ENCODE measurements at places on chromosomes 12 and 14. TPM values are rescaled to one million over a fixed set of nuclear protein-coding genes. Genes with fewer than 3 reads are reported as not detected.

NPAS3 gene
- total RNA-seq: 2.4 TPM

SOAT2 gene
- not detected for total RNA-seq

MYF6 gene
- total RNA-seq: not detected

TMEM63C gene
- total RNA-seq: 0.11 TPM

CHURC1 gene
- total RNA-seq: 53.1 TPM

DLK1 gene
- 0.86 TPM for total RNA-seq

SERPINA12 gene
- total RNA-seq: not detected

CNIH1 gene
- 127 TPM for total RNA-seq

BAG5 gene
- total RNA-seq: 22.4 TPM

C14orf180 gene
- not detected for total RNA-seq

SLC38A4 gene
- total RNA-seq: 11.4 TPM

PPFIA2 gene
- 0.67 TPM for total RNA-seq

KRT74 gene
- total RNA-seq: not detected

AACS gene
- total RNA-seq: 21.8 TPM

GRCh38 chr12:47725893-47726292 is 603 bp upstream of the ENDOU start:
- no peaks in the 10 kb centered on the region for H3K36me3 ChIP-seq
- no peak overlapping the region for H3K4me3 ChIP-seq
- no peaks in the 10 kb centered on the region for H3K27me3 ChIP-seq
- no peak for DNase-seq

DNA sequence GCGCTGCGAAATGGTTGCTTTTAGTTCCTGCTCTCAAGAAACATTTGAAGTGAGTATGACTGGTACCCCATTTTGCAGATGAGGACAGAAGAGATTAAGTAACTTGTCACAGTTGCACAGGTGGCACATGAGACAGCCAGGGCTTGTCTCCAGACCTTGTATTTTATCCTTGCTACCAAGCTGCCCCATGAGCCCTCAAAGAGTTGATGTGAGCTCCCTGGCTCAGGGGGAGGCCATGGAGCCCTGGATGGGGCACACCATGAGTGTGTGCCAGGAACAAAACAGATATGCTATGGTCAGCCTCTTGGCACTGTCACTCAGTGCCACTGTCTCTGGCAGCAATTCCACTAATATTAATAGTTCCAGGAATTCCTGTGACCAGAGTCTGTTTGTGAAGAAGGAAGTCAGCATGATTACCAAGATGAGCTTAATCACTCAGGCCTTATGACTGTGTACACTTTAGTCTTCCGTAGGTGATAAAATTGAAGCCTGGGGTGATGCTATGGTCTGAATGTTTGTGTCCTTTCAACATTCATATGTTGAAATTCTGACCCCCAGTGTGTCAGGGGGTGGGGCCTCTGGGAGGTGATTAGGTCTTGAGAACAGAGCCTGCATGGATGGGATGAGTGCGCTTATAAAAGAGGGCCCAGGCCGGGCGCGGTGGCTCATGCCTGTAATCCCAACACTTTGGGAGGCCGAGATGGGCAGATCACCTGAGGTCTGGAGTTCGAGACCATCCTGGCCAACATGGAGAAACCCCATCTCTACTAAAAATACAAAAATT is 806.8 kb downstream of the AACS start:
- no peaks in the 10 kb centered on the region for H3K4me1 ChIP-seq
- H3K27ac ChIP-seq: no peak overlapping the region
- no peak for DNase-seq
- no peaks in the 10 kb centered on the region for H3K36me3 ChIP-seq
- H3K27me3 ChIP-seq: no peaks in the 10 kb centered on the region

DNA sequence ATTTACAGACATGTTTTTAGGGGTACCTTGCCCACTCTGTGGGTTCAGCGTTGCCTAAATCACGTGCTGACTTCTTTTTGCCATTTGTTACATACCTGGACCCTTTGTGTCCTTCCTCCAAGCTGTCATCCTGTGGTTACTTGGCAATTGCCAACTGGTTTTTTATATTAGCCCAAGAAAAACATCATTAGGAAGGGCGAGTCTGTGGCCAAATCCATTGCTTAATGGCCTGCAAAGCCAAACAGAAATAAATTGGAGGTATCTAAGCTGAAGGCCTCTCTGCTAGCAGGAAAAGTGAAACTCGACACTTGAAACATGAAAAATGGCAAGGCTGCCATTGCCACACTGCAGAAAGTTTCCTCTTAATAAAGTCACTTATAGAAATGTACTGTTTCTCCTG is 190.4 kb downstream of the NUAK1 start:
- no peak overlapping the region for H3K4me3 ChIP-seq
- H3K36me3 ChIP-seq: no peaks in the 10 kb centered on the region
- H3K4me1 ChIP-seq: no peaks in the 10 kb centered on the region
- no peaks in the 10 kb centered on the region for H3K27me3 ChIP-seq

DNA sequence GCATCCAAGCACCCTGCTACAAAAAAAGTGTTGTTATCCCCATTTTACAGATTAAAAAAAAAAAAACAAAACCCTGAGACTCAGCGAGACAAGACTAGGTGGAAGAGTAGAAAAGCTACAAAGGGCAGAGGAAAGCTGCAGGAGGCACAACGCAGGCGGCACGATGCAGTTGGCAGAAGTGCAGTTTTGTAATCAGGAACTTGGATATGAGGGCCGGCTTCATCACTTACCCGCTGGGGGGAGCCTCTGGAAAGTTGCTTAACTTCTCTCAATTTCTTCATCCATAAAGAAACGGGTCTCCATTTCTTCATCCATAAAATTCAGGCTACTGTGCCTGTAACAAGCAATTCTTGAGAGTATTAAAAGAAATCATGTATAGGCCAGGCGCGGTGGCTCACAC is 33.1 kb upstream of the CCDC60 start:
- H3K27me3 ChIP-seq: no peaks in the 10 kb centered on the region
- H3K4me3 ChIP-seq: no peak overlapping the region
- H3K4me1 ChIP-seq: no peaks in the 10 kb centered on the region
- H3K36me3 ChIP-seq: no peaks in the 10 kb centered on the region

GRCh38 chr12:107402041-107403022 is 283.3 kb upstream of the PWP1 start:
- no peaks in the 10 kb centered on the region for H3K36me3 ChIP-seq
- H3K4me3 ChIP-seq: no peak overlapping the region
- no peak for DNase-seq
- no peaks in the 10 kb centered on the region for H3K4me1 ChIP-seq

GRCh38 chr14:50260072-50260471 is 28.7 kb upstream of the SOS2 start:
- H3K27ac ChIP-seq: no peak overlapping the region
- DNase-seq: no peak
- no peaks in the 10 kb centered on the region for H3K36me3 ChIP-seq
- peaks cover 5% of the 10 kb centered on the region for H3K4me1 ChIP-seq
- no peaks in the 10 kb centered on the region for H3K27me3 ChIP-seq

- no peak overlapping the region for H3K27ac ChIP-seq
- H3K36me3 ChIP-seq: peaks cover 2% of the 10 kb centered on the region
- DNase-seq: no peak
- no peaks in the 10 kb centered on the region for H3K27me3 ChIP-seq
- no peak overlapping the region for H3K4me3 ChIP-seq
These were observed 49.5 kb downstream of the FANCM start for GRCh38 chr14:45185100-45185814.

- H3K36me3 ChIP-seq: no peaks in the 10 kb centered on the region
- no peaks in the 10 kb centered on the region for H3K4me1 ChIP-seq
- DNase-seq: no peak
- H3K27ac ChIP-seq: no peak overlapping the region
- no peak overlapping the region for H3K4me3 ChIP-seq
- peaks cover 3% of the 10 kb centered on the region for H3K27me3 ChIP-seq
These were observed 91.9 kb downstream of the DAD1 start for GRCh38 chr14:22497144-22497423.

DNA sequence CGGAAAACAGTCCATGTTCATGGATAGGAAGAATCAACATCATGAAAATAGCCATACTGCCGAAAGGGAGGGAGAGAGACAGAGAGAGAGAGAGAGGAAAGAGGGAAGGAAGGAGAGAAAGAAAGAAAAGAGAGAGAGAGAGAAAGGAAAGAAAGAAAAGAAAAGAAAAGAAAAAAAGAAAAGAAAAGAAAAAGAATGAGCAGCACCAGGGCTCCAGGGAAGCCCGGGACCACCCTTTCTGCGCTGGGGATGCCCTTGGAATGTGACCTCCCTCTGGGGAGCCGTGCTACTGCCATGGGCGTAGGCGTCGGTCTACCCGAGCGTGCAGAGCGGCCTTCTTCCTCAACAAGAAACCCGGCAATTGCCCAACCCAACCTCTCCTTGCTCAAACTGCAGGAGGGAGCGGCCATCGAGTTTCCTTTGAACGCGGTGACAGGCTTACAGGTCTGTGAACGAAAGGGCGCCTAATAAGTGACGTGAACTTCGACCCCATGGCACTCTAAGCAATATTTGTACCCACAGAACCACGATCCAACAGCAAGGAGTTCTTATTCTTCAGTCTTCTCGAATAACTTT is 16.9 kb downstream of the OR6S1 start:
- H3K27ac ChIP-seq: peak overlapping the region; percentile 51
- peaks cover 38% of the 10 kb centered on the region for H3K4me1 ChIP-seq
- no peak for DNase-seq
- H3K36me3 ChIP-seq: peaks cover 2% of the 10 kb centered on the region

DNA sequence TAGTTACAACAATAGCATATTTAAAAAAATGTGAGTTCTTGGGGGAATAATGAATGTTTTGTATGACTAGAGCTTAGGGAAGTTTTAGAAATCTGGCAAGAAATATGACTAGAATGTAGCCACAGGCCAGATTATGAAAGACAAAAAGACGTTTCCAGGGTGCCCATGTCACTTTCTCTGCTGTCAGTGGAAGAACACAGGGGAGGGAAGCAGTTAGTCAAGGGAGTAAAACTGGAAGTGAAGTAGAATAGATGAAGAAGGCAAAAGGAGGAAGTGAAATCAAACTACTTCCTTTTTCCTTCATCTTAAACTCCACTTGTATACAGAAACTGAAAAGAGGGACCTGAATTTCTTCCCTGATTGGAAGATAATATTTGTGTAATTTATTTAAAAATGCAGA is 81.2 kb upstream of the ATP2B1 start:
- H3K36me3 ChIP-seq: peaks cover 3% of the 10 kb centered on the region
- H3K4me3 ChIP-seq: no peak overlapping the region
- H3K27me3 ChIP-seq: no peaks in the 10 kb centered on the region
- peaks cover 13% of the 10 kb centered on the region for H3K4me1 ChIP-seq
- peak overlapping the region; percentile 82 for H3K27ac ChIP-seq

DNA sequence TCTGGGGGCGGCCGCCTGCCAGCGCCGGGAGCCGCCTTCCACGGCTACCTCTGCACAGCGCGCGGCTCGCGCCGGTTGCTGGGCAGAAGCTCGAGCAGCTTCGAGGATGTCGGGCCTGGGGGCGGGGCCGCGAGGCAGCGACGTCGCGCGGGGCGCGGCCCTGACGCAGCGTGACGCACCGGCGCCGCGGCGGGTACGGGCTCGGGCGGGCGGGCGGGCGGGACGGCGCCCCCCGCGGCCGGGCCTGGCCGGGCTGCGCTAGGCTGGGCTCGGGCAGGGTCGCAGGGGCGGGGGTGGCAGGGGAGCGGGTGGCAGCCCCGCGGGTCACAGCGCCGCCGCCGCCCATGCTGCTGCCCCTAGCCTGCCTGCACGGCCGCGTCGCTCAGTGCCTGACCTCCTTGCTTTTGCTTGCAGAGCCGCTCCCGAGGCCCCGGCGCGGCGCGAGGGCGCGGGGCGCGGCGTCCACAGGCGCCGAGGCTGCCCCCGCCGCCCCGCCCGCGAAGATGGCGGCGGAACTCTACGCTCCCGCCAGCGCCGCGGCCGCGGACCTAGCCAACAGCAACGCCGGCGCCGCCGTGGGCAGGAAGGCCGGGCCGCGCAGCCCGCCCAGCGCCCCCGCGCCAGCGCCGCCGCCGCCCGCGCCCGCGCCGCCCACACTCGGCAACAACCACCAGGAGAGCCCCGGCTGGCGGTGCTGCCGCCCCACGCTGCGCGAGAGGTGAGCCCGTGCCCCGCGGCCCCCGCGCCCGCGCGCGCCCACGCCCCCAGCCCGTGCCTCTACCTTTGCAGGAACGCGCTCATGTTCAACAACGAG is at the start of gene BTBD6:
Gene BTBD6 (plus strand): TSS at position 166 of the 814 bp plus-strand sequence. CDS start 179 bp downstream, at position 345.
- peaks cover 19% of the 10 kb centered on the region for H3K4me1 ChIP-seq
- H3K27ac ChIP-seq: peak within 1 kb of the TSS; percentile 69
- H3K36me3 ChIP-seq: peaks cover 5% of the 10 kb centered on the region
- H3K4me3 ChIP-seq: peak within 1 kb of the TSS; percentile 75
- no peaks in the 10 kb centered on the region for H3K27me3 ChIP-seq

DNA sequence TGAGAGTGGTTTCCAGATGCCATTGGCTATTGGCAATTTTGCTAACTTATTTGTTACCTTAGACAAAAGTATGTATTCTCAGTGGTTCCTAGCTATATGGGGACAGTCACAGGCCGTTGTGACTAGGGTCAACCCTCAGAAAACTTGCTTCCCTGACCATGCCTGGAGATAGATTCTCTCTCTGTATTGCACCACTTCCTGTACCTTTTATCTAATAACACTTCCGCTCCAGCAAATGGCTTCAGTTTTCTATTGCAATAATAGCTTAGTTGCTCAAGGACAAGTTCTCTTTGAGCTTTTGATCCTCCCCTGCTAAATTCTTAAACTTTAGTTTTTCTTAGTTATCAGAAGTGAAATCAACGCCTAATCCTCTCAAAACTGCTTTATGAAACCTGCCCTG is 338.0 kb downstream of the RMST start:
- no peak overlapping the region for H3K4me3 ChIP-seq
- H3K27me3 ChIP-seq: no peaks in the 10 kb centered on the region
- DNase-seq: no peak
- H3K36me3 ChIP-seq: no peaks in the 10 kb centered on the region
- no peak overlapping the region for H3K27ac ChIP-seq

DNA sequence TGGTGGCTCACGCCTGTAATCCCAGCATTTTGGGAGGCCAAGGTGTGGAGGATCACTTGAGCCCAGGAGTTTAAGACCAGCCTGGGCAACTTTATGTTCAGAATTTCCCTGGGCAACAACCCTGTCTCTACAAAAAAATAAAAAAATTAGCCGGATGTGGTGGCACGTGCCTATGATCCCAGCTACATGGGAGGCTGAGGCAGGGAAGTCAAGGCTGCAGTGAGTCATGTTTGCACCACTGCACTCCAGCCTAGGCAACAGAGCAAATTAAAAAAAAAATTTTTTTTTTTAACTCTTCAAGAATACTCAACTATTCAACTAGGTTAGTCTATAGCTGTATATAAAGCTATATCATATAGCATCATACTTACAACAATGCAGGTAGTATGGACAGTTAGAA is 113.0 kb downstream of the RALGAPA1 start:
- H3K4me3 ChIP-seq: no peak overlapping the region
- H3K4me1 ChIP-seq: no peaks in the 10 kb centered on the region

Data from osteocyte (in vitro differentiated cells).